Brain (organoid and tissue), 16 donors: ENCODE measurements at places on chromosomes 1 and 21.

GRCh38 chr1:1432274-1432950, 3.1 kb upstream of the VWA1 start:
- DNase-seq, result no peak

- peak; percentile 51 for DNase-seq
Measured at GRCh38 chr1:226549094-226549936, 751 bp downstream of the STUM start.

DNA sequence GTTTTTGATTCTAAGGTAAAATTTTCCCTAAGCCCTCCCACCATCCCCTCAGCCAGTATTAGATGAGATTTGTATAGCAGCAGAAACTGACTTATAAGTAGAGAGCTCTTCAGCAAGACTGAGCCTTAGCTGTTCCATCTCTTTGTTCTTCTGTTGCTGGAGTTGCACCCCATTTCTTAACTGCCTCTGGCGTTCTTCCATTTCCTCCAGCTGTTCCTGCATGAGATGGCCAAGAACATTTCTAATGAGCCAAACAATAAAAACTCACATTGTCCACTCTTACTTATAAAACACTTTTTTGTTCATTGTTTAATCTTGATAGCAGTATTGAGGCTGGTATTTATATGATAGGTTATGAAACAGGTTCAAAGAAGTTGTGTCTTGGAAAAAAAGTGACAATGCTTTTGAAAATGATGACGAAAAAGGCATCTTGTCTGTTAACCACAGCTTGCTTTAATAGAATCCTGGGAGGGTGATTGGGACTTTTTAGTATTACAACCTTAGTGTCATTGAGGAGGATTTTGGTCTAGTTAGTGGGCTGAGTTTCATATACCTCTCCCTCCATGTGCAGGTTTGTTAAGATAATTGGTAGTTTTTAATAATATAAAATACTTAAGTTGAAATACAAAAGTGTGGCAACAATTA, 18.3 kb downstream of the SYNC start:
- DNase-seq, result no peak

- DNase-seq, result no peak
Measured at GRCh38 chr1:48414264-48414663, 57.7 kb downstream of the SPATA6 start.

- no peak for DNase-seq
Measured at GRCh38 chr1:56758135-56758534, 61.1 kb downstream of the FYB2 start.

- DNase-seq, result no peak
Measured at GRCh38 chr1:117826119-117826518, 103.3 kb downstream of the GDAP2 start.

GRCh38 chr1:46983830-46984586, 39.5 kb upstream of the CYP4X1 start:
- DNase-seq, result peak; percentile 25

- DNase-seq, result peak; percentile 48
Measured at GRCh38 chr1:8004113-8004802, 21.9 kb downstream of the ERRFI1 start.

- no peak for DNase-seq
Measured at GRCh38 chr1:226719596-226720387, 19.3 kb downstream of the ITPKB start.

- DNase-seq, result peak; percentile 59
Measured at GRCh38 chr1:76669131-76669530, 198.1 kb upstream of the ST6GALNAC5 start.

- DNase-seq, result peak; percentile 52
Measured at GRCh38 chr1:201119206-201120197, 7.3 kb upstream of the CACNA1S start.

GRCh38 chr1:204709021-204709420, 23.5 kb upstream of the LRRN2 start:
- DNase-seq, result no peak
